ENCODE measurements at places on chromosomes 2 and 18.

GRCh38 chr2:189621781-189622180, 39.5 kb upstream of the ASNSD1 start:
- DNase-seq: no peak

DNA sequence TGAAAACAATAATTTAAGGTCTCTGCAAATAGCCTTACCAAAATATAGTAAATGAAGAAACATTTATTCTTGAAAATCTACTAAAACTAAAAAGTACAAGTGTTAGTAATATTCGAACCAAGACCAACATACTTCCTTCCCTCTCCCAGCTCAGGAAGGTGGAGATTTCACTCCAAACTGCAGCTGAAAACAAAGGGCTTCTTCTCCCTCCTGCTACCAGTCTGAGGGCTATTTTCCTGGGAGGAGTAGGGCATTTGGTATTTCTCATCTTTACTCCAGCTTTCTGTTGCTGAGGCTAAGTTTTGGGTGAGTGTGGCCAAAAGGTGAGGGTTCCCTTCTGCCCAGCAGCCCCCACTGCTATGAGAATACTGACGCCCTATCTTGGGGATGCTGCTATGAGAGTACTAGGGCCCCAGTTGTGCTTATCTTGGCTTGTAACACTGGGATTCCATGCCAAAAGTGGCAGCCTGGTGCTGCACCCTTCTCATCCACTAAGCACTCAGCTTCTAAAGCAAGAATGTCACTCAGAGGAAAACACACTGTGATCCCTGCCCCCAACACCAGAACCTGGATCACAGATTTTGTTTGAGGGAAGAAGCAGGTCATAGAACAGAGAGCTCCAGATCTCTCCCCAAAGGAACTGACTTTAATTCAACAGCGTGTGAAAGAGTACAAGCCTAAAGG, 130.7 kb upstream of the KLF7 start:
- no peak for DNase-seq

DNA sequence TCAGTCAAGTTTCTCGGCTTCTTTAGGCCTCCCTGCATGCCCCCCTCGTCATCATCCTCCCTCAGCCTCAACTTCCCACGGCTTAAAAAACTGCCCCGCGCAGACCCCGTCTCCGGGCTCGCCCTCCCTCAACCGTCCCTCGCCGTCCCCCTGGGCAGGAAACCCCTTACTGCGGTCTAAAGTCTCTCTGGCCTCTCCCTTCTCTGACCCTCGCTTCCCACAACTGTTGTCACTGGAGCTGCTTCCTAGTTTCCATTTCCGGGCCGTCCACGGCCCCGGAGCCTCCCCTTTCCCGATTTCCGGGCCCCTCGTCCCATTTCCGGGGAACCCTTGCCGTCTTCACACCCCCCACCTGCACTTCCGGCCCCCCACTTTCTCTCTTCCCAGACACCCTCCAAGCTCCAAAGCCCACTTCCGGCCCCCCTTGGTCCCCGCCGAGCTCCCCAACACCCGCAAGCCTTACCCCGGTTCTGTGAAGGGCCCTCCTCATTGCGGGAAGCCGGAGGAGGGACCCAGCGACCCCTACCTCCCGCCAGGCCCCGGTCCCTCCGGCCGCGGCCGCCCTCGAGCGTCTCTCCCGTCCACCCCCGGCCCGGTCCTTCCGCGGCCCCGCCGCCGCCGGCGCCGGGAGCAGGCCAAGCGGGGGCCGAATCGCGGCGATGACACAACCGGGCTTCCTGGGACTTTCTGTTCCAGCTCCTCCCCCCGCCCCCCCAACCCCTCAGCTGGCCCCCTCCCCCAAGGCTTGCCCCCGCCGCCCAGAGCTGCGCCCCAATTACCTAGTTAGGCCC, 513 bp downstream of the TRIP12 start:
- peak; percentile 26 for DNase-seq

- no peak for DNase-seq
Measured at GRCh38 chr2:127663566-127664064, 11.7 kb downstream of the LIMS2 start.

GRCh38 chr18:8584798-8585197, 24.4 kb upstream of the RAB12 start:
- DNase-seq: no peak

DNA sequence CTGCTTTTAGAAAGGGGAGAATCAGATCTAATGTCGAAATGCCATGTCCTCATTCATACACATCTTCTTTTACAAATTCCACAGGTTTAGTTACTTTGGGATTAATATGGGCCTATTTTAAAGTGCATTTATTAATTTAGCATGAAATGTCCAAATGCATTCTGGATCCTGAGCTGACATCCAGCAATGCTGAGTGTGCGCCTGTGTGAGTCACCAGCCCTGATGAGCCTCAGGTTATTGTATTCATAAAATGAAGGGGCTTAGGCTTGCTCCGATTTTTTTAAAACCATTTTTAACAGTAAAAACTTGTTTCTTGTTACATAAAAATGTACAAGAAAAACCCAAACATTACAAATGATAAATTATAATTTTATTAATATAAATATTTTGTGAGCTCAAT, 94.1 kb downstream of the SH3YL1 start:
- no peak for DNase-seq

GRCh38 chr2:1973636-1974035, 229.3 kb upstream of the PXDN start:
- DNase-seq: no peak

DNA sequence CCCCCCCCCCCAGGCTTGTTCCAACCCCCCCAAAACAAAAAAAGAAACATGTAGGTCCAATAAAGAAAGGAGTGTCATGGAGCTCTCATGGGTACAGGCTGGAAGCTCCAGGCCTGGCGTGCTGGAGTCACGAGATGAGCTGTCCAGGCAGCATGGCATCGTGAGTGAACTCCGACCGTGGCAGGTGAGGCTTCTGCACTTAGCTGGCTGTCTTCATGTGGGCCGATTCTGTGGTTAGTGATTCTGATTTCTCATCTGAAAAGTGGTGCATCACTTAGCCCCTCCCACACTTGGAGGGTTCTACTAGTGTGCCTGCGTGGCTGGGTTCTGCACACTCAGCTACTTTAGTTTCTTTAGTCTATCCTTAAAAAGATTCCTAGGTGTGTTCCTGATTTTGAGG, 126.4 kb upstream of the MGAT5 start:
- DNase-seq: no peak

DNA sequence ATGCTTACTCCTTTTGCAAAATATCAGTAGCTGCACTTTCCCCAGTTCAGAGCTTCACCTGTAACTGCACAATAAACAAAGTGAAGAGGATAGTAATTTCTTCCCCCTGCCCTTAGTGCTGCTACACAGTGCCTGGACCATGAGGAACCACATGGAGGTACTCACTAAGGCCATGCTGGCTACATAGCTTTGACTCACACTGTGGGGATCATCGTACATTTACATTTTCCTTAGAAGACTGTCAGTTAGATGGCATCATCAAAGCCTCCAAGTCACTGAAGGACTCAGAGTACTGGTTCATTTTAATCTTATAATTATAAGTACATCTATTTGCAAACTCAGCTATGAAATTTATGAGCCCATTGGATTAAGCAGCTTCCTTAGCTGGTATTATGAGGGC, 1416.5 kb upstream of the CELF4 start:
- DNase-seq: no peak
